ENCODE measurements at places on chromosomes 4 and X.

DNA sequence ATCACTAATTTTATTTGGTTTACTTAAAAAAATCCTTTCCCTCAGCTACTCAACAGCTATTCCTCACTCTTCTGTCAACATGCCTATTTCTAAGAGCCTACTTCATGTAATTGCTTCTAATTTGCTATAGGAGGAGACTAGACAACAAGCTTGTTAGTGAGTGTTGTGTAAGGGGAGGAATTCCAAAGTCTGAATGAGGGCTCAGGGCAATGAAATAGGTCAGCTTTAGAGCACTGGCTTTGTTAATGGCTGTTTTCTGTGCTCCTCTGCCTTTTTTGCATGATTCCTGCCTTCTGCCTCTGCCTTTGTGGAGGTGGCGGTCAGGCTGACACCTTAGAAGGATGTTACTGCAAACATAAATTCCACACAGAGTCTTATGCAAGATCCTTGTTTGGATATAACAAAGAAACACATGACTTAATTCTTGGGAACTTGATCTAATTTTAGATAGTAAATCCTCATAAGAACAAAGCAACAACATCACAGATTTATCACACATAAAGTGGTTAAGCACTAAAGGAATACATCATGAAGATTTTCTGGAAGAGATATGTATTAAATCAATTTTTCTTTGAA lies 15.0 kb upstream of the PAGE1 start:
- no peak for DNase-seq

DNA sequence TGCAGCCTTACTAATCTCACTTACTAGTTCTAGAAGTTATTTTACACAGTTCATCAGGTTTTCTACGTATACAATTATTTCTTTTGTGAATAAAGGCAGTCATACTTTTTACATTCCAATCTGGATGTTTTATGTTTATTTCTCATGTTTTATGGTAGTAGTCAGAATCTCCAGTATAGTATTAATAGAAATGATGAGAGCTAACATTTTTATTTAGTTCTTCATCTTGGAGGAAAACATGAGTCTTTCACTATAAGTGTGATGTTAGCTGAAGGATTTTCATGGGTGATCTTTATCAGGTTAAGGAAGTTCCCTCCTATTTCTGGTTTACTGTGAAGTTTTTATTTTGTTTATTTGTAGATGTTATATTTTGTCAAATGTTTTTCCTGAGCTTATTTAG lies 256.1 kb upstream of the GIMD1 start:
- DNase-seq = no peak

DNA sequence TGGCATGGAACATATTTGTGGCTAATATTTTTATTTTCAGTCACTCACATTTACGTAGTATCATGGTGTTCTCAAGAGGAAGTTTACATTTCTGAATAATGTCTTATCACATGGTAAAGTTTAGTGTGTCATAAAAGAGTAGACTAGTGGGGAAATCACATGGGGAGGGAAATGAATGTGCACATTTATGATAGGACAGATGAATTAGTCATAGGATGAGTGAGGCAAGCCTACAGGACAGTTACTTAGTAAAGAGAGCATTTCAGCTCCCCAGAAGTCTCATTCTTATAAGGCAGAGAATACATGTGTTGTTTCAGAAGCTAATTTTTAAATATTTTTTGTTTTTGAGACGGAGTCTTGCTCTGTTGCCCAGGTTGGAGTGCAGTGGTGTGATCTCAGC lies 6.2 kb downstream of the GK start:
- no peak for DNase-seq

DNA sequence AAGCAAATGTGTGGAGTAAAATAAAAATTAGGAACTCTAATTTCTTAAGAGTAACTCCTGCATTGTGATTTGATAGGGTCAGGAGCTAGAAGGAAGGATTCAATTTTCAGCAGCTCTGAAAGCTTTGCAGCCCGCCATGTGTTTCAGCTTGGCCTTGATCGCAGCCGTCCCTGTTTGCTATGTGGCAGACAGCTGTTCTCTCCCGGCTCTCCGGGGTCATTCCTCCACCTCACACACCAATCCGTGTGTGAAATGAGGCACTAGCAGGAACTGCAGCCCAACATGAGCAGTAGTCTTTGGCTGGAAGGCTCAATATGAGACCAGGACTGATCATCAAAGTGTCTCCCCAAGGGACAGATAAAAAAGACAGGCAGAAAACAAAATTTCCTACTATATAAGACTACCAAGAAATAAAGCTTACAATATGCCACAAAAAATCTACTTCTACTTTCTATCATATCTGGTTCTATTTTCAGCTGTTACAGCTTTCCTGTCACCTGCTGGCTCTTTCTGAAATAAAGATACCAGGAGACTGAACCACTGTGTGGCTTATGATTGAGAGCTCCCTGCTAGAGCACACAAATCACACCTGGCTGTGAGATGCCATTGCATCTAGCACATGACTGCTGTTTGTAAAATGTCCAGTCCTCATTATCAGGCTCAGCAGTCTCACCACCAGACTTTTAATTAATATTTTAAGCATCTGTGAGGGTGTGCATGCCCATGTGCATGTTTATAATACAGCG lies 44.1 kb upstream of the SEC24B start:
- DNase-seq = no peak

DNA sequence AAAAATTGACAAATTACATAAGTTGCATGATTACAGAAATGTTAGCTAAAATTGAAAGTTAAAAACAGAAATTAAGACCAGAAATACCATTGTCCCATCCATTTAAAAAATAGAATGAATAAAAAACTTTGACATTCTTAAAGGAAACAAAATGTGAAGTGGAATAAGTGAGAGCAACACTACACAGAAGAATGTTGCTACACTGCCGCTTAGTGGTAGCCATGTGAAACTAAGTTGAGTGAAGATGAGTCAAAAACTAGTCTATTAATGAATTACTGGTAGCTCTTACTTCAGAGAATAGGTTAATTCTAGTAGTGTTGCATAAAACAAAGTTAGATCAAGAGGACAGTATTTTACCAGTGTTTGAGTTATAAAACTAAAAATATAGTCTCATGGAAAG lies 571.0 kb upstream of the KLHL4 start:
- no peak for DNase-seq

- peak; percentile 83 for DNase-seq
Measured at GRCh38 chrX:40169193-40170101, 71.7 kb upstream of the BCOR start.

GRCh38 chr4:103478734-103479133 lies 241.1 kb downstream of the TACR3 start:
- no peak for DNase-seq

DNA sequence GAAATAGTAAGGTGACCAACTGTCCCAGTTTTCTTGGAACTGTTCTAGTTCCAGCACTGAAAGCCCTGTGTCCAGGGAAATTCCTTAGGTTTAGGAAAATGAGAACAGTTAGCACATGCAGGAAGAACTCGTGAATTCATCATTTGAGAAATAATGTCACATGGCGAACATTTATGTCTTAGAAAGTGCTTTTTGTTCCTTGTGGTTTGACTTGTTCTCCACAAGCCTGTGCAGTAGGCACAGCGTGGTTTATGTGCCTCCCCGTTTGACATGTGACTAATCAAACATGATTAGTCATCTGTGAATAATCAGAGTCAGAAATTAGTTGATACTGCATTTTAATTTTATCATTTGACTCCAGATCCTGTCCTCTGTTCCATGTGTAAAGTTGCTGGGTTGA lies 556.0 kb upstream of the CPEB2 start:
- DNase-seq = no peak

DNA sequence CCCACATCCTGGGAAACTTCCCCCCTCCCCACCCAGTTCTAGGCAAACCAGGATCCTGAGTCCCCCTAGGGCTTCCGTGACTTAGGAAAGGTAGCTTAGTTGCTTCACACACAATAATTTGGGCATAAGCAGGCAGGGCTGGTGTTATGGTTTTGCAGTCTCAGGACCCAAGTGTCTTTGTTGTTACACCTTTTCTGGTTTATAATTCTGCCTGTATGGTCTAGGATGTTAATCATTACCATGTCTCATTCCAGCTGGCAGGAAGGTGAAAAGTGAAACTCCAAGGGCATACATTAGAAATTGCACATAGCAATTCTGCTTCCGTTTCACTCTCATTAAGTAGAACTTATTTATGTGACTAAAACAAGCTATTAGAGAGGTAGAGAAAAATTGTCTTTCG lies 16.8 kb downstream of the UGT8 start:
- DNase-seq = peak; percentile 27

GRCh38 chr4:826508-827208 lies 729 bp upstream of the CPLX1 start:
- no peak for DNase-seq

DNA sequence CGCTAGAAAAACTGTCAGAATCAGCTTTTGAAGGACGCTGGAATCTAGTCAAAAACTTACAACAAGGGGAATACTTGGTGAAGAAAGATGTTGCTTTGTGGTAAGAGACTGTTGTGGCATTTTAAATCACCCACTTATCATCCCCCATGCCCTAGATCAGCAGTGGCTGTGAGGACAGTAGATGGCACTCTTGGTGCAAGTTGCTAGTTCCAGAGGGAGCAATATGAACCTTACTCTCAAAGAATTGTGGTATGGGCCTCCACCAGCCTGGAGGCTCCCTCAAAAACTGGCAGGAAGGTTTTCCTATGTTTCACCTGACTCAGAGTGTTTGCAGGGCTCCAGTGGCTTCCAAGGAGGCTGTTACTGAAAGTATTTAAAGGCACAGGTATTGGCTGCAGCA lies 37.7 kb upstream of the SLC16A2 start:
- peak; percentile 6 for DNase-seq

DNA sequence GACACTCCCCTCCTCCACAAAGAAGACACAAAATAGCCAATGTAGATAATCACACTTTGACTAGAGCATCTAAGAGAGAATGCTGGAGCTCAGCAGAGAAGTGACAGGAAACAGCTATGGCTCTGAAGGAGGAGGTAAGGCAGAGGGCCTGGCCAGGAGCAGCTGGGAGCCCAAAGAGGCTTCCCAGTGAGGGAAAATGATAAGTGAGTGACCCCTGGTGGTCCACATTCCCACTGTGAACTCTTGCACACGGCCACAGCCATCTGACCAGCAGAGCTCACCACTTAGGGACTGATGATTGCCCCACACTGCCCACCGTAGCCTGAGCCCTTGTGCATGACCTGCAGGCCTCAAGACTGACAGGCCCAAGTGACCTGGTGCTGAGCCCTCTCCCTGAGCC lies 162.7 kb upstream of the GALNTL6 start:
- DNase-seq = no peak

- DNase-seq = no peak
Measured at GRCh38 chr4:60344908-60345307, 855.2 kb upstream of the ADGRL3 start.

- DNase-seq = peak; percentile 34
Measured at GRCh38 chrX:40158036-40158706, 60.4 kb upstream of the BCOR start.

GRCh38 chrX:23785580-23785979 lies 2.6 kb downstream of the SAT1 start:
- no peak for DNase-seq

- DNase-seq = no peak
Measured at GRCh38 chr4:28462766-28463700, 1602.4 kb downstream of the STIM2 start.

DNA sequence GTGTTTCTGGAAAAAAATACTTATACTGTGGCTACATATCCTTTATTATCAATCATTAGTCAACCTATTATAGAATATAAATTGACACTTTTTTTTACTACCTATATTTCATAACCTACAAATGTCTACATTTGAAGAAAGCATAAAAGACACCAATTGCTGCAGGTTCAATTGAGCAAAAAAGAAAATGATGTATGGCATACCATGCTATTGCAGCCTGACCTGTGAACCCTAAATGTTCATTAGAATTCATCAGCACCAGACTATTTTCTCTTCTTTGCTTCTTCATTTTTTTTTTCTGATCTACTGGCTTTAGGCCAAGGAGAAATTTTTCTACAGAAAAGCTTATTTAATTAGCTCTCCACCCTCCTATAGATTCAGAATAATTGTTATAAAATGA lies 1628.2 kb upstream of the IGFBP7 start:
- no peak for DNase-seq

DNA sequence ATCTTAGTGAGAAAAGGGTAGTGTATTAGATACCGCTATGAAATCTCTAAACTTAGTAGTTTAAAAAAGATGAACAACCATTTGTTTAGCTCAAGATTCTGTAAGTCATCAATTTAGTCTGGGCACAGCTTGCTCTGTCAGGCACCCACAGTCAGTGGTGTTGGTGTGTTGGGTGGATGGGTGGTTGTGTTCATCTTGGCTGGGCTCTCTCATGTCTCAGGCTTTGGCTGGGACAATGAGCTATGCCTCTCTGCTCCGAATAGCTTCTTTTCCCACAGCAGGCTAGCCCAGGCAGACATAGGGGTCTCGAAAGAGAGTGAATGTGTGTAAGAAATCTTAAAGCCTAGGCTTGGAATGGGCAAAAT lies 127.0 kb upstream of the GATB start:
- DNase-seq = no peak

GRCh38 chrX:124307253-124307907 lies 25.1 kb upstream of the TEX13D start:
- no peak for DNase-seq

- no peak for DNase-seq
Measured at GRCh38 chr4:138090150-138090917, 151.8 kb downstream of the SLC7A11 start.

DNA sequence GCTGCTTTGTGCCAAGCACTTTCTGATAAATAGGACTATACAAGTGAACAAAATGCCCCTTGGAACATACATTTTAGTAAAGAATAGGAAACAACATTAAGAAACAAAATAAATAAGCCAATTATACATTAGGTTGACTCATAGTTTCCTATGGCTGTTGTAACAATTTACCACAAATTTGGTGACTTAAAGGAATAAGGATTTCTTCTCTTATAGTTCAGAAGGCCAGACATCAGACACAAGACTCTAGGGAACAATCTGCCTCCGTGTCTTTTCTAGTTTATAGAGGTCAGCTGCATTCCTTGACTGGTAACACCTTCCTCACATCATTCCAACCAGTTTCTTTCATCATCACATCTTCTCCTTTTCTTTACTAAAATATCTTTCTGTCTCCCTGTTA lies 235.9 kb upstream of the PCDH18 start:
- no peak for DNase-seq

GRCh38 chr4:149055624-149056023 lies 613.4 kb upstream of the NR3C2 start:
- no peak for DNase-seq

- no peak for DNase-seq
Measured at GRCh38 chr4:56410247-56411062, 23.2 kb upstream of the AASDH start.

- DNase-seq = no peak
Measured at GRCh38 chr4:141810038-141810711, 173.8 kb downstream of the IL15 start.

GRCh38 chr4:94507708-94508107 lies 56.0 kb downstream of the PDLIM5 start:
- DNase-seq = no peak

DNA sequence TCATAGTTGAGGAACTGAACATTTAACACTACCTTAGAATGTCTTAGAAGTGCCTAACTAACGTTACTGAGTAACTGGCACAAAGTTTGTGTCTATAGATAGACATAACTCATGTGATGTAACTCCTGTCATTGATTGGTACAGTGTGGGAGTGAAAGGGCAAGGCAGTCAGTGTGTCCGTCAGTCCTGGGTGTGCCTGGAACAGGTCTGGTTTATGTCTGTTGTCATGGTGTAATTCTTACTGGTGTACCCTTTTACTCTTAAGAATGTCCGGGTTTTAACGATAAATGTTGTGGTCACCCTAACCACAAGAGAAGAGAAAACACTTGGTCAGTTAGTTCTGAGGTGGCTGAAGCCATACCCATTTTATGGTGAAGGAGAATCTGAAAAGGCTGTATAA lies 93.1 kb upstream of the ESX1 start:
- DNase-seq = no peak

All from left colon (tissue), 2 donors.